ENCODE measurements at places on chromosomes 11 and 22.

GRCh38 chr11:85826116-85826855 is 15.3 kb upstream of the SYTL2 start:
- DNase-seq: peak; percentile 39

GRCh38 chr22:35250156-35250555 is 7.1 kb upstream of the HMGXB4 start:
- no peak for DNase-seq

DNA sequence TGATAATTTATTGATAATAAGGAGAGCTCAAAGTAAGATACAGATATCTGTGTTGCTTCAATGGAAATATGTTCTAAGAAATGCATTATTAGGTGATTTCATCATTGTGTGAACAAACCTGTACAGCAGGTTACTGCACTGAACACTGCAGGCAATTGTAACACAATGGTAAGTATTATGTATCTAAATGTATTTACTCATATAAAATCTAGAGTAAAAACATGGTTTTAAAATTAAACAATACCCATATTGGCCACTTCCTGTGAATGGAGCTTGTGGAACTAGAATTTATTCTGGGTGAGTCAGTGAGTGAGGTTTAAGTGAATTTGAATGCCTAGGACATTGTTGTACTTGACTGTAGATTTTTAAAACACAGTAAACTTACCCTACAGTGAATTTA is 722.9 kb upstream of the RAG2 start:
- no peak for DNase-seq

- no peak for DNase-seq
Observed at GRCh38 chr11:118872403-118872821, 11.3 kb upstream of the CXCR5 start.

- DNase-seq: no peak
Observed at GRCh38 chr22:42300259-42301076, 30.0 kb upstream of the TCF20 start.

GRCh38 chr11:111764621-111765020 is 1.6 kb downstream of the PPP2R1B start:
- DNase-seq: no peak

GRCh38 chr11:106959800-106960199 is 58.5 kb downstream of the GUCY1A2 start:
- DNase-seq: no peak

- DNase-seq: no peak
Observed at GRCh38 chr11:110152199-110152598, 59.0 kb downstream of the ZC3H12C start.

DNA sequence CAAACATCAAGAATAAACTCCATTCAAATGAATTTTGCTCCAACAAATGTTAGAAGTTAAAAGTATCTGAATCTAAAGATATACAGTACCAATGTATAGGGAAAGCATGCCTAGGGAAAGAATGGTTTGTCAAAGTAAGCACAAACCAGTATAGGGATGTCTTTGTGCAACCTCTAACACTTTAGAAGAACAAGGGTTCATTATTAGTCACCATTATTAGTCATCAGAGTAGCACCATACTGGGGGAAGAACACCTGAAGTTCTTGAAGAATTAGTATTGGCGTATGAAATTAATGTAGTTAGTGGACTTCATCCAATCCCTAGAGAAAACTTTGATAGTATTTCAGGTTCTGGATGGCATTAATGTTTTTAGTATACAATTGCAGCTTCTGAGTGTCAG is 943.7 kb downstream of the METTL15 start:
- DNase-seq: no peak

DNA sequence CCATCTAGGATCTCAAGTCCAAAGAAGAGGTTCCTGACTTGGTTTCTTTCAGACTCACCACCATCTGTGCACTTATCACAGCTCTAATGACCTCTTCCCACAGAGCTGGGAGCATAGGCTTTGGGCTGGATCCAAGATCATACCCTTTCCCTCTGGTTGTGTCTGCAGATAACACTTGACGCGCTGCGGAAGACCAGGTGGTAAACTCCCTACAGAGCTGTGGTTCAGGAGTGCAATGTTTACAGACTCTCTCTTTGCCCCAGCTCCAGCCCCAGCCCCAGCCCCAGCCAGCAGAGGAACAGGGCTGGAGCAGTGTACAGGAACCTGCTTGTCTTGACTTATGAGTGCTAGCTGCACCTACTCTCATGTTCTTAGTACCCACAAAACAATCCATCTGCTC is 274.4 kb upstream of the SYN3 start:
- DNase-seq: no peak

GRCh38 chr11:64267207-64267945 is 16.0 kb downstream of the PLCB3 start:
- no peak for DNase-seq

DNA sequence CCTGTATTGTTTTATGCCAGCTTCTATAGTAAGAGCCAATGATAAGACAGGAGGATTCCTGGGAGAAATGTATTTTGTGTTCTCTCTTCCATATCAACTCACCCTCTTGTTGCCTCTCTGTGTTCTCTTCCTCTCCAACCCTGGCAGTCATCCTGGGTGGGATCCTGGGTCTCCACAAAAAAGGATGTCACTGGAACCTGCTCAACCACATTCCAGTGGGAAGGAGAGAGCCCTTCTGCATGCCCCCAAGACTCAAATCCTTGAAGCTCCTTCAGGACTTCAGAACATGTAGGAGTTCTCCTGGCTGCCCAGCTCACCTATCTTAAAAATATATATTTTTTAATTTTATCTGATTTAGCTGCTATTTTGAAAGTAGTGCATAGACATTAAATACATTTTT is 26.1 kb downstream of the APOL6 start:
- DNase-seq: no peak

DNA sequence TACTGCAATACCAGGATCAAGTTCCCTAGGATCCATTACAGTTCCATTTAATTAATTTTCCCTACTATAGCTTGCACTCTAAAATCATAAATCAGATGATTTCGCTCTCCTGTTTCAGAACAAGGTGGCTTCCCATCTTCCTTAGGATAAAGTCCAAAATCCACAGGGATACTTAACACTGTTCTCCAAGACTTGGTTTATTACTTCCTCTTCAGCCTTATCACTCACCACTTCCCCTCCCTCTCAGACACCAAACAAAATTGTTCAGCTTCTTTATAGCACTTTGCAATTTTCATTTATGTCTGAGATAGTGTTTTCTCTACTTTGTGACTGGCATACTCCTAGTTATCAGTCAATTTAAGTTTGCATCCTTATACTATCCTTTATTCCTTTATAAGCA is 124.6 kb downstream of the GRIA4 start:
- no peak for DNase-seq

DNA sequence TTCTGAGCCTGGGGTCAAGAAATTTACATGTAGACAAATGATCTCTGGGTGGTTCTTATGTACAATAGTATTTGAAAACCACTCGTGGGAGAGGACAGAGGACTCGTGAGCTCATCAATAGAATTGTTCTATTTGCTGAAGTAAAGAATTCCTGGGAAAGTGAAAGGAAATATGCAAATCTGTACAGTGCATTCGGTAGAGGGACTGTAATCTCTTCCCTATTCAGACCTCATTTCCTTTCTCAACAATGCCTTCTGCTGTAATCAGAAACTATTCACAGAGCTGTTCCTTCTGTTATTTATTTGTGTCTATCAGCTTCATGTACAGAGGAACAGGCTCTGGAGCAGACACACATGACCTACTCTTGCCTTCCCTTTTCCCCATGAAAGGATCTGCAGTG is 709.4 kb upstream of the KIRREL3 start:
- no peak for DNase-seq

DNA sequence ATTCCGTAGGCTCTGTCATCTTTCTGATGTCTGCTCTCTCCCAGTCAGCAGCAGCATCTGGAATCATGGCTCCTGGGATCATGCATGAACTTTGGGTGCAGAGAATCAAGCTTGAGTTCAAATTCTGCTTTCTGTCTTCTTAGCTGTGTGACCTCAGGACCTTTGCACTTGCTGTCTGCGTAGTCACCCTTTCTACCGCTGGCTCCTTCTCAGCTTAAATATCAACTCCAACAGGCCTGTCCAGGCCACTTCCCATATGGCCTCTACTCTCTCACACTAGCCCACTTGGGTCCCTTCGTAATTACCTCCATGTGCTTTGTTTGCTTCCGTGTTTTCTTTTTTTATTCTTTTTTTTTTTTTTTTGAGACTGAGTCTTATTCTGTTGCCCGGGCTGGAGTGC is 4.6 kb upstream of the GGA1 start:
- DNase-seq: no peak

GRCh38 chr11:60872961-60873524 is 5.7 kb downstream of the ZP1 start:
- DNase-seq: no peak

DNA sequence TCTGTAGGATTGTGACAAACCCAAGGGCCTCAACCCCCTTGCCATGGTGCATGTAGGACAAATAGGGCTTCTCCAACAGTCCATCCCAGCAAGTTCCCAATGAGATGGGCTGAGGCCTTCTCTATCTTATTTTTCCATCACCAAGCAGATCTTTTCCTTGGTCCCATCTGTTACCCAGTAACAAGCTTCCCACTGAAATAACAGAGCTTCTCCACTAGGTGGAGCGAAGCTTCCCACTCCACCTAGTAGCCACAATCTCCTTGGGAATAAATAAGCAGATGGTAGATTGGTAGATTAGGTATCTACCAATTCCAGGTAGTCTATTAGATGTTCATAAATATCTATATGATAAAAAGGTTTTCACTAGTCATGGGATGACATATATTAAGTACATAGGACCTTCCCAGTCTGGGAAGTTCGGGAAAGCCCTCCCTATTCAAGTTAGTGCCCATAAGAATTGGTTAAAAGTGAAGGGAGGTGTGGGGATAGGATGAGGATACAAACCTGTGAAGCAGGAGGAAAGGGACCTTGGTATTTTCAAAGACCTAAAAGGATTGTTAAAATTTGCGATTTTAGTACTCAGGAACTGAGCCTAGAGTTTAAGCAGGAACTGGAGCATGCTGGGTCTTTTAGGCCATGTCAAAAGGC is 5.9 kb upstream of the OR52L1 start:
- no peak for DNase-seq

- DNase-seq: no peak
Observed at GRCh38 chr11:120867531-120867930, 156.4 kb upstream of the TBCEL start.

- DNase-seq: no peak
Observed at GRCh38 chr11:64539239-64539638, 51.8 kb upstream of the SLC22A12 start.

DNA sequence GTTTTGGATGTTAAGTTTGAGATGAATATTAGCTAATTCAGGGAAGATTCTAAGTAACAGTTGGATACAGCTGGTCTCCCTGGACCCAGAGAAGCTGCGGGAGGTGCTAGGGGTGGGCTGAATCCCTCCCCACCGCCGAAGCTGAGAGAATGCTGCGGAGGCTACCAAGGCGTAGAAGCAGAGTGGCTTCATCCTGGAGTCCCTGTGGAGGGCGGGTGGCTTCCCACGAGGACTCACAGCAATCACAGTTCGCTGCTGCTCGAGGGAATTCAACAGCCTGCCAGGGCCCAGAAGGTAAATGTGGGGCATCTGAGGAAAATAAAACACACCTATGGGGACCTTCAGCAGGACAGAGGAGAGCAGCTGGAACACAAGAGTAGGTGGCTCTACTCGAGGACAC is 11.1 kb upstream of the B3GAT1 start:
- no peak for DNase-seq

DNA sequence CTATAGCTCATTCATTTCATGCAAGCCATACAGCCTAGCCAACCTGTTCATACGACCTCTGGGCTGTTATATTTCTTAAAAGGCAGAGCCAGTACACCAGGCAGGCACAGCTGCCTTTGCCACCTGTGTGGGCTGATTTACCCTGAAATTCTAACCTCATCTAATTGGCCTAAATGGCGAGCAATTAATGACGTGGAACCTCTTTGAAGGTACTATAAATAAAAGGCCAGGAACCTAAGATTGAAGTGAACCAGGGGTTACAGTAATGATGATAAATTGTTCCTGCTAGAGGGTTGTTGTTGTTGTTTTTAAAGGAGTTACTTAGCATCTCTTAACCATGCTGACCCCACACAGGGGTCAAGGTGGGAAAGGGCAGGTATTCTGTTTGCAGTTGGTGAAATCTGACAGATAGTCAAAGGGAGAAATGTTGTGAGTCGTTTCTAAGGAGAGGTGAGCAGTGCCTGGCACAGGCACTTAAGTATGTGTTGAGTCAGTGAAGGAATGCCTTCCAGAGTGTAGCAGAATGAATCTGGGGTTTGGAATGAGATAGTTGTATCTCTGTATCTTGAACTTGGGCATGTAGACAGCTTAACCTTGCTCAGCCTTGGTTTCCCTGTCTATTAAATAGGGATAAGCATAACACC is 213.5 kb upstream of the NAV2 start:
- no peak for DNase-seq

GRCh38 chr11:103322821-103323220 is 213.6 kb downstream of the DYNC2H1 start:
- DNase-seq: no peak

- DNase-seq: no peak
Observed at GRCh38 chr11:122306831-122307391, 190.9 kb upstream of the BLID start.

DNA sequence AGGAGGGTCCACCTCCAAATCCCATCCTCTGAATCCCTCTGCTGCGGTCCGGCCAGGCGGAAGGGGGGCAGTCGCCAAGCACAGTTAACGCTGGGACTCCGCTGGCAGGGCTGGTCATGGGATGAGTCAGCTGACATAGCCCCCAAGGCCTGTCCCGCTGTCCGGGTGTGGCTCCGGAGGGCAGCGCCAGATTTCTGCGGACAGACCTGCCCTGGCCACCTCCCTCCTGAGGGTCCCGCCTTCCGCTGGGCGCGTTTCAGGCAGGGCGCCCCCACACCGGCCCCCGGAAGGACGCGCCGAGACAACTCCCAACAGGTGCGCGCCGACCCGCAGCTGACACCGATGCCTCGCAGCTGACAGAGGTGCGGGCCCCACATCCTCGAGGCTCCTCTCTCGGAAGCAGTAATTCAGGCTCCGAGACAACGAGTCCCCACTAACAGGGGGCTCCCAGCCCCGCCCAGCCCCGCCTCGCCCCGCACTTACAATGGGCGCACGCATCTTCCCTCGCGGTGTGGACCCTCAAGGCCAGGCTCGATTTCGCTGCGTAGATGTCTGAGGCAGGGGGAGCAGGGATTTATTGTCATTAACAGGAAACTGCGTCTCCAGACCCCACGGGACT is 607 bp downstream of the PLAAT3 start:
- peak; percentile 17 for DNase-seq

DNA sequence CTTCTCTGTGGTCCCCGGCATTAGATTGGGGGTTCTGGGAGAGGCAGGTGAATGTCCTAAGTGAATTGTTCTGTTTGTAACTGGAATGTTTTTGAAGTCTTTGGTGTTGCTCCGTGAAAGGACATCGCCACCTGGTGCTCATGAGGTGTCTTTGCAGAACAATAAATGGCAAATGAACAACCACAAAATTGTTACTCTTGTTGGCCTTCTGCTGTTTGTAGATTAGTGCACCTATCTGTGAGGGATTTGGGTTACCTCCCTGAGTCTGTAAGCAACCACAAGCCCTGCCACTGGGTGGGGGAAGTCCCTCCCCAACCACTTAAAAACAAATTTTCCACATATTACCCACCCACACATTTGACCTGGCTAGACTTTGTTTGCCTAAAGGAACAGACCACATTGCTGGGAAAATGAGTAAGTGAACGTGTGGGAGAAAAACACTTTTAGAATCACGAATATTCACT is 4.7 kb downstream of the MPEG1 start:
- peak; percentile 24 for DNase-seq

- peak; percentile 35 for DNase-seq
Observed at GRCh38 chr11:9575260-9576240, 2.1 kb downstream of the WEE1 start.

- DNase-seq: no peak
Observed at GRCh38 chr11:2148595-2148994, 9.4 kb upstream of the IGF2 start.
